Activated T-cell treated with anti-CD3 and anti-CD28 coated beads, Interleukin-2, amount 50 U/mL, for 48 hours (primary cell): ENCODE measurements at places on chromosomes 1 and 21.

GRCh38 chr21:32325706-32326105 lies 27.1 kb downstream of the MRAP start:
- no peak for DNase-seq

DNA sequence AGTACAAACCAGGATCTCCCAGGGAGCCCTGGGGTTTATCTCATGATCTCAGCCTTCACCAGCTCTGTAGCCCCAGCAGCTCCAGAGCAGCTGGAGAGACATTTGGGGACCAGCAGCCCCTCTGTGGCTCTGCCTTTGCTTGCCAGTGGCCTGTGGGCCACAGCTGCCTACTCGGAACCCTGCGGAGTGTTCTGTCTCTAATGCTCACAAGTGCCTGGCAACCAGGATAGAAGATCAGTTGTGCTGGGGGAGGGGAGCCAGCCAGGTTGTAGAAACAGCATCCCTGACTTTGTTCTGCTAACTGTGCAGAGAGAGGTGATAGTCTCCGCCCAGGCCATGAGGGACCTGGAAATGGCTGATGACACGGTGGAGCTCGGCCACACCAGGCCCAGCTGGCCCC lies 50.9 kb upstream of the KCNJ15 start:
- DNase-seq = no peak

DNA sequence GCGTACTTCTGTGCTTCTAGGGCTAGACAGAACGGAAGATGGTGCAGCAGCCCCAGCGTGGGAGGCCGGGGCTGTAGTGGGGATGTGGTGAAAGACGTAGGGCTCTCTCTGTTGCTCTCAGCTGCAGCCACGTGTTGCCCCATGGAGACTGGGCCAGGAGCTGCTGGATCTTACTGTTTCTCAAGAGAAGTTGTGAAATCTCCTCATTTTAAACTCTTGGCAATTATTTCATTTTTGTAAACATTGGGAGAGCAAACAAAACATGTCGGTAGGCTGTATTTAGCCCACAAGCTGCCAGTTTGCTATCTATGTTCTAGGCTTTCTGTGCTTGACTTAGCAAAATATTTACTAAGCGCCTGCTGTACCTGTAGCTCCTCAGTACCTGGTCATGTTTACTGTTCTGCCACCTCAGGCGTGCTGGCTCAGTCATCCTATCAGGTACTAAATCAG lies 15.9 kb upstream of the ELOA start:
- no peak for DNase-seq

- DNase-seq = peak; percentile 95
These were observed 5.3 kb upstream of the CCDC27 start for GRCh38 chr1:3746830-3747521.

DNA sequence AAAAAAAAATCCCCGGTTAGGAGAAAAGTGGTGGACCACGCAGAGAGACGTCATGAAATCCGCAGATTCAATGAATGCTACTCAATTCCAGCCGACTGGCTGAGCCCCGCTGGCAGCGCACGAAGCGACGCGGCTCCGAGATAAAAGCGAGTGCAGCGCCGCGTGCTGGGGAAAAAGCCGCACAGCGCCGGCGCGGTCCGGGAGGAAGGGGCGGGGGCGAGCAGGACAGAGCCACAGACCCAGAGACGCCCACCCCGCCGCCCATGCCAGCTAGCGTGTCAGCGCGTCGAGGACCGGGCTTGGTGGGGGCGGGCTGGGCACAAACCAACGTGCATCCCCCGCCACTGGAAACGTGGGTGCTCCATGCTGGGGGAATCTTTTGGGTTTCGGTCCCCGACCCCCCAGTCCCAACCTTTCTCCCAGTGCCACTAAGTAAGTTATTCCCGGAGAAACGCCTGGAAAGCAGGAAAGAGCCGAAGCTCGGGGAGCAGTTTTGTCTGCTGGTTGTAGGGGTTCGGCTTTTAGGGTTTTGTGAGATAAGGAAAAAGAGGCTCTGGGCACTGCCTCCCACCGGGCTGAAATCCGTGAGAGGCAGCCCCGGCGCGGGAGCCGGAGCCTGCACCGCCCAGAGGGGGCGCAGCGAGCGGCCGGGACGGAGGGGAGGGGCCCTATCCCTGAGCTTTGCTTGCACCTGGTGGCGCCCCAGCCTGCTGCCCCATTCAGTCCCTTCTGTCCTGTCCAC lies at the start of gene KCNJ6:
KCNJ6 (minus strand) TSS at position 148 of the 742 bp plus-strand sequence. CDS start 75,775 bp downstream, outside the sequence.
- DNase-seq = peak; percentile 38

DNA sequence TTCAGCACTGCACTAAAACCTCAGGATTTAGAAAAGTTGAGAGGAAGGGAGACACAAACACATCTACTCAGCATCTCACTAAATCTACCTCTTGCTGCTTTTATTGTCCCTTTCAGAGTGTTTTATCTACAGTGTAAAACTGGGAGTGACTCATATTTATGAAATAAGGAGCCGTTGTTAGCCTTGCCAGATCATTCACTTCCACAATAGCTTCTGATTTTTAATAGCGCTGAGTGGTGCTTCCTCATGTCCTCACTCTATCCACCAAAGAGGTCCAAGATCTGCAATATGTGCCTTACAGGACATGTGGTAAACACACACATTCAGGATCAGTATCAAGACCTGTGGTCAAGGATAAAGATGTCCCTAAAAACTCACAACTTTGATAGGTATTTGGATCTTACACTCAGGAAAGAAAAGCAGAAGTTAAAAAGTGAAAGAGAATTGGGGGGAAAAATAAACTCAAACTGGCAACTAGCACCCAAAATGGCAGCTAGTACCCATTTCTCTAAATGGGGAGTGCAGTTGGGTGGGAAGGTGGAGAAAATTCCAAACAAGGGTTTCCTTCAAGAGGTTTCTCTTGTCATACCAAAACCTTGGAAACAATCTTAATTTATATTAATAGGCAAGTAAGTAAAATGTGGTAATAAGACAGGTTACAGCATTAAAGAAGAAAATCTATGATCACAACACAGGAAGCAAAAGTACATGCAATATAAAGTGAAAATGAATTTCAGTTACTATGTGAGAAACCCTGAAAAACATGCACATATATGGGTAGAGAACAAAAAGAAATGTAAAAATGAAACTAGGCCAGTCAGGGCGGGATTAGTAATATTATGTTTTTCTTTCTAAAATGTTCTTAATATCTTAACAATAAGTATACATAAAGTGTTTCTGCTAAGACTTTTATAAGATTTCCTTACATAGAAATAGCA lies 15.9 kb downstream of the DUSP10 start:
- no peak for DNase-seq

- no peak for DNase-seq
These were observed 54.7 kb upstream of the MAN1A2 start for GRCh38 chr1:117312453-117313138.

DNA sequence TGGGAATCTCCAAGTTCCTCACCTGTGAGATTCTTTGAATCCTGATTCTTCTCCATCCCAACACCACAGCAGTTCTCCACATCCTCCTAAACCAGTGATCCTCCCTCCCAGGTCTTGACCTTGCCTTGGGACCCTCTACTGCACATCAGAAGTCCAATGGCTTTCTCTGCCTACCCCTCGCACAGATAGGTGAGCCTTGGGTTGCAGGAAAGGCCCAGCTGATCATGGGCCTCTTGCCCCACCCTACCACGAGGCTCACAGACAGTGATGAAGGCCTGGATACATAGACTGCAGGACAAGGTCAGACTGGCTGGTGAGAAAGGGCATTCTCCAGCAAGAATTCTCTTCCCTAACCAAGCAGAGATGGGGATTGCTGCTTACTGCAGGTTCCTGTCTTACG lies 825 bp downstream of the FABP3 start:
- DNase-seq = no peak
